ENCODE measurements at places on chromosomes 6 and 20.

DNA sequence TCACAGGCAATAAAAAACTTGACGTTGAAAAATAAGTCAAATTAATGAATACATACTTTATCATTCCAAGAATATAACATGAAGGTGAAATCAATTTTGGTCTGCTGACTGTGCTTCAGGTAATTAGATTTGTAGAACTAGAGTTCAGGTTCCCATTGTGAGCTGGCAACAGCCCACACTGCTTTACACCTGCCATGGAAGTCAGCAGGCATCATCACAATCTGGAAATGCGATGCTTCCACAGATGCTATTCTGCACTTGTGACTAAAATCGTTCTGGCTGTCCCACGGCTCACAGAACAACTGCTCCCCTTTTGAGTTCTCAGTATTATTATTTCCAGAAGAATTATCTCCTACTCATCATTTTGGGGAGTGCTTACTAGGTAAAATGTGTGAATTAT, 62.6 kb upstream of the THEMIS start:
- DNase-seq = no peak

GRCh38 chr6:152957796-152958195, 25.0 kb downstream of the FBXO5 start:
- DNase-seq = no peak

DNA sequence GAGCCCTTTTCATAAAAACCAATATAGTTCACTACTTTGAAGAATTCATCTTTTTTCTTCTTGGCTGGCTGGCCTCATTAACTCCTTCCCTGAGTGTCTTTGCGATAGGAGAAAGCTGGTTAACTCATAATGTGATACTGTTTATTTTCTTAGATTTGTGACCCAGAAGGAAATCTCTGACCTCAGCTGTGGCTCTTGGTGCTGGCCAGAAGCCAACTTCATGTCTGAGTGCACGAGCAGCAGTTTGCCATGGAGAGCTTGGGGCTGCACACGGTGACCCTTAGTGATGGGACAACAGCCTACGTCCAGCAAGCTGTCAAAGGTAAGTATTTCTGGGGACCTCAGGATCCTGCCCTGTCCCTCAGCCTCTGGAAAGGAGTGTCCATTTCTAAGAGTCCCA, 16.7 kb upstream of the DEF6 start:
- no peak for DNase-seq

DNA sequence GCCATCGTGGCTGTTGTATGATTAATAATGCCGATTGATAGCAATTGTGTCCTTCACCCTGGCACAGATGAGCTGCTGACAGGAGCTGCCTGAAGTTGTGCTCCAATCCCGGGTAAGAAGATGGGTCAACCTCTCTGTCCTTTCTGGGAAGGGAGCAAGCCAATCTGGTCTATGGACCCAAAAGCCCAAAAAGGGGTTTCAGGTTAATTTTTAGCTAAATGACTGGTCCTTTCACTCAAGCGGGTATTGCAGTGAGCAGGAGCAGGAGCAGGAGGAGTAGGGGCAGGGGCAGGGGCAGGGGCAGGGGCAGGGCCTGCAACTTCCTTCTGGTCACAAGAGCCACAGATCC, 164.8 kb downstream of the TAF4 start:
- no peak for DNase-seq

Measured in stimulated activated CD4-positive, alpha-beta T cell treated with anti-CD3 and anti-CD28 coated beads, Interleukin-1b, Interleukin-23, amount 100 ng/mL, for 1 hour (primary cell).